Endothelial cell (in vitro differentiated cells): ENCODE measurements at places on chromosomes 11 and 22. TPM values are rescaled to one million over a fixed set of nuclear protein-coding genes. Genes with fewer than 3 reads are reported as not detected.

DNA sequence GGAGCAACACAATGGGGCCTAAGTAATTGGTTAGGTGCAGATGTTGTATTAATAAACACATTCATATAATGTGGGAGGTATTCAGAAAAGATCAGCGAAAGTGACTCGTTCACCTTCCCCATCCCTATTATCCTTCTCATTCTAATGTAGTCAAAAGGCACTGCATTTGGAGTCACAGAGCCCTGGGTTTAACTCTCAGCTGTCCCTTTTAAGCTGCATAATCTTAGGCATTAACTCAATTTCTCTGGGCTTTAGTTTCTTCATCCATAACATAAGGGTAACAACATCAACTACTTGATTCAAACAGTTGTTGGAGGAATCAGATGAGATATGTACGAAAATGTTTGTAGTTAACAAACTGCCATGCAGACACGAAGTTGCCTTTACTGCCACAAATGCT lies 187.6 kb upstream of the PITPNB start:
- no peak for DNase-seq

GRCh38 chr11:2015025-2015424 lies 17.4 kb upstream of the H19 start:
- no peak for DNase-seq

- no peak for DNase-seq
Observed at GRCh38 chr11:18088966-18089365, 16.9 kb downstream of the SAAL1 start.

GRCh38 chr22:41001722-41002122 lies 50.5 kb downstream of the RBX1 start:
- no peak for DNase-seq

DNA sequence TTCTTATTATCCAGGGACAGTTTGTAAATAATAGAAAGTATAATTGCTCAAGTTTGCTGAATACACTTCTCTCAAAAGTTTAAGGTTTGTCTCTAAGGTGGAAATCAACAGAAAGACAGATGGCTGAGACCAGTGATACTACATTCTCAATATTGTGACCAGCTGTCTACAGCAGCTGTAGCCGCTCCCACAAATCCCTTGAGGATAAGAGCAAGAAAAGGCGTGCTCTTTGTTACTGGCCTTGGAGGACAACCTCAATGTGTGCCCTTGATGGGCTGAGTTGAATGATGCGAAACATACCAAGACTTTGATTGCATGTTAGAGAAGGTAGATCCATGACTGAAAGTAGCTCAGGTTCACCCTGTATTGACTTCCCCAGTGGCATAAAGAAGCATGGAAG lies 6.1 kb downstream of the OR6M1 start:
- no peak for DNase-seq

Gene SORL1
- 4.6 TPM for total RNA-seq

Gene SERPING1
- 347 TPM for total RNA-seq

DNA sequence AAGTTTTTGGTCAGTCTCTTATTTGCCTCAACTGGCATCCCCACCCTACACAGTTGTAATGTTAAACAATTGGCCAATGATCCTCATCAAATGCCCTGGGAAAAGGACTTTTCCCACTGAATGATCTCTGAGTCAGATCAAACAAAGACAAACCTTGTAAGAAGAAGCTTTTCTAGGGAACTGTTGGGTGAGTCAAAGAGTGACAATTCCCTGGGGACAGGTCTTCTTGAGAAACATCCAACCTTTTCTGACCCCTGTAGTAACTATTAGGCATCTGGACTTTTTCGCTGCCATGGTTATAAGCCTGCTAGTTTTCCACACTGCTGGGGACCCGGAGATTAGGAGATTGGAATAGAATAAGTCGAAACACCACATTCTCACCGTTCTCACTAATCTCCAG lies 789.8 kb upstream of the API5 start:
- DNase-seq: no peak

Gene CDC42EP1
- 51.2 TPM for total RNA-seq

Gene INPP5J
- 2.8 TPM for total RNA-seq

DNA sequence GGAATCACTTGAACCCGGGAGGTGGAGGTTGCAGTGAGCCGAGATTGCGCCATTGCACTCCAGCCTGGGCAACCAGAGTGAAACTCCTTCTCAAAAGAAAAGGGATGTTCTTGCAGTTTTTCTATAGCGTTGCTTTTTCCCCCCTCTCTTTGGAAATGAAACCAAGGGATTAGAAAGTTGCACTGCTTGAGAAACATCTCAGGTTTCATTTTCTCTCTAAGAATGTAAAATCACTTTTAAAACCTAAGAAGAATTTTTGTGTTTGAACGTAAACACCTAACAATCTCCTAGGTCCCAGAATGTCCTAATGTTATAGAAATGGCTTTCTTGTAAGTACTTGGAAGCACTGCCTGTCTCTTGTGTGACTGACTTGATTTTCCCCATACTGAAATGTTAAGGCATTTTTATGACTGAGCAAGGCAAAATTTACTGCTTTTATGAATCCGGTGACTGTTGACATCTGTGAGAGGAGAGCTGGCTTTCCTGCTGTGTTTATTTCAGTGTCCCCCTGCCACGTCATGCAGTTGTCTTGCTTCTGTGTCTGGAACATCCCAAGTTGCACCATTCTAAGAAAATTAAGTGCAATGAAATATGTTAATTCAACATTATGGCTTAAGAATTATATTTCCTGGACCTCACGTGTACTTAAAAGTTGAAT lies 37.7 kb downstream of the NF2 start:
- DNase-seq: no peak

- no peak for DNase-seq
Observed at GRCh38 chr11:69545976-69546617, 64.6 kb downstream of the LINC01488 start.

Gene NXPE2
- 0.33 TPM for total RNA-seq

- no peak for DNase-seq
Observed at GRCh38 chr11:121524233-121524631, 71.5 kb upstream of the SORL1-AS1 start.

Gene CHRNA10
- 0.72 TPM for total RNA-seq

GRCh38 chr11:76657187-76658170 lies 13.1 kb downstream of the LRRC32 start:
- no peak for DNase-seq

Gene C11orf91
- total RNA-seq: not detected

DNA sequence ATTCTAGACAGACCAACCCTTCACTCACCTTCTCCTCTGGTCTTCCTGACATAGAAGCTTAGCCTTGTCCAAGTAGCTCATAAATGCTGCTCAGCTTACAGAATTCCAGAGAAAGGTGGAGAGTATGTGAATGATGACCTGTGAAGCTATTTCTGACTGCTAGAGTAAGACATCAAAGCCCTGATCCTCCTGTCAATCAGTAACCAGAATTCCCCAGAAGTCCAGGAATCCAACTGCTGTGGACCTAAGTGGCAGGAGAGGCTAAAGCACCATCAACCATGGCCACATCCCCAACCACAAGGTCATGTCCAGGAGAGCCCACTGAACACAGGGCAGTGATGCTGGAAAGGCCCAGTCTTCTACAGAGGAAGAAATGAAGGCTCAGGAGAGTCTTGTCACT lies 2.6 kb downstream of the OR51G2 start:
- no peak for DNase-seq

- no peak for DNase-seq
Observed at GRCh38 chr22:17864398-17865182, 90.3 kb upstream of the BID start.

DNA sequence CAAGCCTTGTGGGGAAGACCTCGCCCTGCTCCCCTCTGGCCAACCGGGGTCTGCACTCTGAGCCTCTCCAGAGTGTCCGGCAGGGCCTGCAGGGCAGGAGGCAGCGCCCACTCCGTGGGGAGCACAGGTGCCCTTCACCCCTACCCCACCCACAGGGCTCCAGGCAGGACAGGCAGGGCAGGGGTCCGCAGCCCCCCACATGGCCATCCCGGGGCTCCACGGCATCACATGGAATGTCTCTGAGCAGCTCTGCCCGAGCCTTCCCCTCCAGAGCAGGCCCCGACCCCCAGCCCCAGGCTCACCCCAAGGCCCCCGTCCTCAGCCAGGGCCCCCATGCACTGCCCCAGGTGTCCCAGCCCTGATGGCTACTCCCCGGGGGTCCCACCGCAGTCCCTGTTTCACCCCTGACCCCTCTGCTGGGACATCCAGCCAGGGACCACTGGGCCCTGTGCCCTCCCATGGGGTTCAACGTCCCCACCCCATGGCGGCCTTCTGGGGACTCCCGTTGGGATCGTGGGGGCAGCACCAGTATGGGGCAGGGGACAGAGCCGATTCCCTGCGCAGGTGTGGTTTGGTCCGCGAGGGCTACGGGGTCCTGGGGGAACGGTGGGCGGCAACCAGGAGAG lies 77.7 kb downstream of the BRD1 start:
- no peak for DNase-seq

DNA sequence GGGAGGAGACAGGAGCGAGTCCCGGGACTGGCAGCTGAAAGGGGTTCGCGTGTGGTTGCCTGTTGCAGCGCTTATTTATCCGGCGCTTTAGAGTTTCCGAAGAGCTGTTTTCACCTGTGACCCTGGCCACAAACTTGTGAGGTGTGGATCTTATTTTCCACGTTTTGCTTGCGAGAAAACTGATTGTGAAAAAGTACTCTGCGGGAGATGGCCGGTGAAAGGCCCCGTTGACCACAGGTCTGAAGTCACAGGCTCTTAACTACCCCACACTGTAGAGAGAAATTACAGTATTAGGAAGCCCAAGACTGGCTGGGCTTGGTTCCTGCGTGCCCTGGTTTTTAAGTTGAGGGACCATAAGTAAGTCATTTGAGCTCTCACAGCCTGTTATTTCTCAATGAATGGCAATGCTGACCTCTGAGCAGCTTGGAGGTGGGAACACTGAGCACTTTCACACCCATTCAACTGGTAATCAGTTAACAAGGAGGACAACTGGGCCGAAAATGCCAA lies 379 bp upstream of the RAB38 start:
- no peak for DNase-seq

- DNase-seq: no peak
Observed at GRCh38 chr22:49212466-49212865, 615.2 kb downstream of the BRD1 start.
